ENCODE measurements at places on chromosomes 5 and 9.

DNA sequence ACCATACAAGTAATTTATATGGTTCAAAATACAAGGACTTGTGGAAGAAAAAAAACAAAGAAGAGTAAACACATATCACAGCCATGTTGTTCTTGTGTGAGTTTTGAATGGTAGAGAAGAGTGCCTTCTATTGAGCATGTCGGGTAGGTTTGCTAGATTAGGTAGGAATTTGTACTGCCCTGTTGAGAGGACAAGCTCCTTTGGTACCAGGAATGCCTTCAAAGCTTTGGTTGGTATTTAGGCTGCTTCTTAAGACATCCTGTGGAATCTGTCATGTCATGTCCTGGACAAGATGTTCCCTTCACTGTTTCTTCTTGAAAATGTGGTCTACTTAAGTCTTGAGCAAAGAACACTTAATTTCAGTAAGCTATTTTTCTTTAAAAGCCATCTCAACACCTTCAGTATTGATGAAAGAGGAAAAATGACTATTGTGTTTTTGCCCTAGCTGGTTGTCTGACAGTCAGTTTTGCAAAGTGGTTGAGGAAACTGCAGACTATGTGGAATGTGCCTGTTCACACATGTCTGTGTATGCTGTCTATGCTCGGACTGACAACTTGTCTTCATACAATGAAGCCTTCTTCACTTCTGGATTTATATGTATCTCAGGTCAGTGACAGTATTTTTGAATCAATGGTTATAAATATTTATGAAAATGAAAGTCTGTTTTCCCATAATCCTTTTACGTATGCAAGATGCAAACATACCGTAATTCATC is 296.9 kb downstream of the ADGRV1 start:
- DNase-seq = no peak

DNA sequence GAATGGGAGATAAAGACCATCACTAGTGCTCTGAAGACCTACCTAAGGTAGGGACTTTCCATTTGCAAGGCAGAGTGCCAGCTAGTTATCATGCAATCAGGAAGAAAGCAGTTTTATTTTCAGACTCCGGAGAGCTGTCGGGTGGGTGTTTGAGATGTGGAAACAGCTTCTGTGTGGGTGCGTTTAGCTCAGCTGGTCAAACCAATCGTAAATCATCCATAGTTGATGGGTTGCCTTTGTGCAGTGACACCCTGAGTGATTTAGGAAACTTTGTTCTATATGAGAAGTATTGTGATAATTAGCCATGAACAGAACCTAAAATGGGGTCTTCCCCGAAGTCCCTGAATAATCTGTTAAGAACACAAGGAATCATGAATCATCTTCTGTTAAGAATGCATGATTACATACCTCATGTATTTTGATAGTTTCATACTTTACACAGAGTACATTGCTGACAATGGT is 284.3 kb downstream of the ARHGAP26 start:
- peak; percentile 22 for DNase-seq

- DNase-seq = no peak
These were observed 273.4 kb downstream of the CDK5RAP2 start for GRCh38 chr9:120306561-120306960.

- DNase-seq = no peak
These were observed 18.5 kb downstream of the NR5A1 start for GRCh38 chr9:124488641-124489210.

DNA sequence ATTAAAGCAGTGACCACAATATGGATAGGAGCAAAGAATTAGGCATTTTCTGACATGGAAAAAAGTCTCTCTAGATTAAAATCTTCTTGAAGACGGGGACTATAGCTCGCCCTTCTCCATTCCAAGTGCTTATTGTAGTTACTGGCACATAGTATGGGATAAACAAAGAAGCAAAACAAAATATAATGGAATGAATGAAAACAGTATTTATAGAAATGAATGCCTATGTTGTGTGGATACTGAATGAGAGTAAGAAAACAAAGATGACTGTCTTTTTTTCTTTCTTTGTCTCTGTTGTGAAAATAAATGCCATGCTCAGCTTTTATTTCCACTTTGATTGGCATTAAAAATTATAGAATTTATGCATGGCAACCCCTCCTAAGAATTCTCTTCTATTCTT is 1414.3 kb upstream of the ACO1 start:
- no peak for DNase-seq

DNA sequence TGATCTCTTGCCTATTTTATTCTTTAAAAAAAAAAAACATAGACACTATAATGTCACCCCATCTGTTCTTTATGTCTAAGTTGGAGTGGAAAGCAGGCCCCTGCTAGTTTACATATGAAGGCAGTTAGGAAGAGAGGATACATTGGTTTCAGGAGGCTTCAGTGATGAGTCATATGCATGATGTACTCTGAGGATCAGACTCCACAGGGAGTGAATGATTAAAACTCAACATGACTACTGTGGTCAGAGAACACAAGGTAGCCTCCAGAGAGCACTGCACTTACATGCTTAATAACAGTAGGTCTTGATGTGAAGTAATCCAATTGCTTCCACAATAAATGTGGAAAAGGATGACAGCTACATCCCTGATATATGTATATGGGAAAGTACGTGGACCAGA is 22.7 kb upstream of the FSTL4 start:
- DNase-seq = no peak

GRCh38 chr9:34459356-34459755 is 751 bp downstream of the DNAI1 start:
- DNase-seq = no peak

DNA sequence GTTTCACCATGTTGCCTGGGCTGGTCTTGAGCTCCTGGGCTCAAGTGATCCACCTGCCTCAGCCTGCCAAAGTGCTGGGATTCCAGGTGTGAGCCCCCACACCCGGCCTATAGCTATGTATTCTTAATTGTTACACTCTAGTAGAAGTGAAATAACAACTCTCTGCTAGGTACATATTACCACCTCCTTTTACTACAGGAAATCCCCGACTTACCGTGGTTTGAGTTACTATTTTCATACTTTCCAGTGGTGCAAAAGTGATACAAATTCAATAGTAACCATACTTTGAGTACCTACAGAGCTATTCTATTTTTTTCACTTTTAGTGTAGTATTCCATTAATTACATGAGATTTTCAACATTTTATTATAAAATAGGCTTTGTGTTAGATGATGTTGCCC is 719 bp downstream of the ARL14EPL start:
- DNase-seq = no peak

DNA sequence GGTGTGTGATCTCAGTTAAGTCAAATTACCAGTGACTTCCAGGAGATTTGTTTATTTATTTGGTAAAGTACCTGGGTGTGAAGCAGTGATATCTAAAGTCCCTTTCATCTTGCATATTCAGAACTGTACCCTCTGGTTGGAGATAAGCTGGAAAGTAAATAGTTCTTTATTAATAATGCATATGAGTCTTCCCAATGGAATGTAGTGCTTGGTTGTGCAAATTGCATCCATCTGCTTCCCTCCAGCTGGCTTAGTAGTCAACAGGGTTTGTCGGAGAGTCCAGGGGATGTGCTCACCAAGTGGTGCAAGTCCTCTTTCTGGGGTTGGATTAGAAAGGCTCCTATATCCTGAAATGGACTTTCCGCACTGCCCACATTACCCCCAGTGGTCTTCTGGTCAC is 42.0 kb downstream of the TRPM3 start:
- DNase-seq = no peak

DNA sequence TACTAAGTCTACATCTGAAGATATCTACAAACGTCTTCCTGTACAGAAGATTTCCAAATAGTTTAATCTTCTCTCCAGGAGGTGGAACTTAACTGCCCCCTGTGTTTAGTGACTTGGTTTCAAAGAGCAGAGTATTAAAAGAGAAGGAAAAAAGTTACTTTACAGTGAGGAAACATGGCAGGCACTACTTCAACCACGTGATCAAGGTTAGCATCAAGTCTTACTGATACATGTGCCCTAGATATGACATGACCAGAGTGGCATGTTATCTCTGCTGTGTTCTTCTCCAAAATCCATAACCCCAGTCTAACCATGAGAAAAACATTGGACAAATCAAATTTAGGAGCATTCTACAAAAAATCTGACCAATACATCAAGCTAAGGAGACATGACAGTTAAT is 125.8 kb downstream of the ADAMTS12 start:
- DNase-seq = no peak

DNA sequence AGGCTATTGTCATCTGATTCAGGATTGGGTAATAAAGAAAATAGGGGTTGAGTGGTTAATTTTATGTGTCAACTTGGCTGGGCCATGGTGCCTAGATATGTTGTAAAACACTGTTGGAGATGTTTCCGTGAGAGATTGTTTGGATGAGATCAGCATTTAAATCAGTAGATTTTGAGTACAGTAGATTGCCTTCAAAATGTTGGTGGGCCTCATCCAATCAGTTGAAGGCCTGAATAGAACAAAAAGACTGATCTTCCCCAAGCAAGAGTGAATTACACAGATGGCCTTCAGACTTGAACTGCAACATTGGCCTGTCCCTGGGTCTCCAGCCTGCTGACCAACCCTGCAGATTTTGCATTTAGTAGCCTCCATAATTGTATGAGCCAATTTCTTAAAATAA is 401.3 kb upstream of the KIF2A start:
- no peak for DNase-seq

DNA sequence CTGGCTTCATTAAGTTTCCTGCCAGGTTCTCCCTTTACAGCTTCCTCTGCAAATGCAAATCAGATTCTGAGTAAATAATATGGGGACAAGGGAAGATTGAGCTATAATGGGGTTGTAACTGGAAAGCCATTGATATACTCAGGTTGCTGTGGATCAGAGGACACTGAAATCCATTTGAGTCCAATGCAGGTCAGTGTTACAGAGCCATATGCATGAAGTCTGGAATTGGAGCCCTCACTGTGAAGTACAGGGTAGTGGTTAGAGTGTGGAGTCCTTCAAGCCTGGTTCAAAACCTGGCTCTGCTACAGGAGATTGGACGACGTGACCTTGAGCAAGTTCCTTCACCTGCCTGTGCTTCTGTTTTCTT is 48.7 kb downstream of the TIMD4 start:
- DNase-seq = no peak

Data from stimulated activated CD4-positive, alpha-beta T cell treated with anti-CD3 and anti-CD28 coated beads, Interleukin-2, amount 100 ng/mL, for 4 hours (primary cell).